ENCODE measurements at places on chromosomes 3 and 15.

GRCh38 chr3:9869955-9870354 is 10.1 kb downstream of the CIDEC start:
- no peak for DNase-seq

GRCh38 chr15:41276831-41277230 is 45.8 kb downstream of the CHP1 start:
- no peak for DNase-seq

- DNase-seq, result no peak
Measured at GRCh38 chr3:157104928-157105652, 54.9 kb downstream of the CCNL1 start.

GRCh38 chr3:189622629-189623028 is 8.6 kb upstream of the TP63 start:
- DNase-seq, result no peak

DNA sequence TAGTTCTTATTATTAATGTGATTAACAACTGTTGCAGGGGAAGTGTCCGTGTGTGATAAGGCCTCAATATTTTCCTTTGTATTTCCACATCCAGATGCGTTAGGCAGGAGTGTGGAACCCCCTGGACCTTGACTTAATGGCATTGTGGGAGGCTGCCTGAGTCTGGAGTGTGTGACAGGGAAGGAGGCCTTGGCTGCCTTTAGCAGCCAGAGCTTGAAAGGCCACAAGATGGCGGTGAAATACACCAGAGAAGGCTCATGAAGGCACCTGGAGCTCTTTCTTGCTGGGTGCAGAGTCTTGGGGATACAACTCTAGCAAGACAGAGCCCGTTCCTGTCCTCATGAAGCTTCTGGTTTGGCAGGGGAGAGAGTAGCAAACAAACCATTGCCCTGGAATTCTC is 36.9 kb downstream of the POLR2M start:
- DNase-seq, result no peak

GRCh38 chr3:139694542-139694941 is 16.8 kb upstream of the NMNAT3 start:
- DNase-seq, result no peak

GRCh38 chr3:188941103-188941502 is 230.7 kb upstream of the TPRG1 start:
- DNase-seq, result no peak

DNA sequence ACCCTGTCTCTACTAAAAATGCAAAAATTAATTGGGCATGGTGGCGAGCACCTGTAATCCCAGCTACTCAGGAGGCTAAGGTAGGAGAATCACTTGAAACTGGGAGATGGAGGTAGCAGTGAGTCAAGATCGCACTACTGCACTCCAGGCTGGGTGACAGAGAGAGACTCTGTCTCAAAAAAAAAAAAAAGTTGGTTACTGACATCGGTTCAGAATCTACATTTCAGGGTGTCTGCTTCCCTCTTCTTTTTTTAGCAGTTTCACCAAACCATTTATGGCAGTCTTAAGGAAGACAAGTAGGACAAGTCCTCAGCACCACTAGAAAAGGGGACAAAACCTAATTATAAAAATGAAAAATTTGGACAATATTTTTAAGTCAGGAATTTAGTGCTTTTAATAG is 3.3 kb upstream of the USP4 start:
- no peak for DNase-seq

All from fibroblast of skin of right biceps (primary cell).